Stimulated activated effector memory CD8-positive, alpha-beta T cell treated with anti-CD3 and anti-CD28 coated beads, Interleukin-12 subunit alpha, Interleukin-12 subunit beta, amount 100 ng/mL, for 72 hours (primary cell): ENCODE measurements at places on chromosomes 1 and 21.

DNA sequence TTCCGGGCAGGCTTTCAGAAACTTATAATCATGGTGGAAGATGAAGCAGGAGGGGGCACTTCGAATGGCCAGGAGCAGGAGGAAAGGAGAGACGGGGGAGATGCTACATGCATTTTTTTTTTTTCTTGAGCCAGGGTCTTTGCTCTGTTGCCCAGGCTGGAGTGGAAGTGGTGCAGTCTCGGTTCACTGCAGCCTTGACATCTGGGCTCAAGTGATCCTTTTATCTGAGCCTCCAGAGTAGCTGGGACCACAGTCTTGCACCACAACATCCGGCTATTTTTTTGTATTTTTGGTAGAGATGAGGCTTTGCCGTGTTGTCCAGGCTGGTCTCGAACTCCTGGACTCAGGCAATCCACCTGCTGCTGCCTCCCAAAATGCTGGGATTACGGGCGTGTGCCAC lies 61.6 kb downstream of the SELENOF start:
- no peak for DNase-seq

- no peak for DNase-seq
Measured at GRCh38 chr21:15128267-15128666, 63.5 kb upstream of the NRIP1 start.

GRCh38 chr1:20399196-20399595 lies 86.8 kb downstream of the CAMK2N1 start:
- DNase-seq = no peak

DNA sequence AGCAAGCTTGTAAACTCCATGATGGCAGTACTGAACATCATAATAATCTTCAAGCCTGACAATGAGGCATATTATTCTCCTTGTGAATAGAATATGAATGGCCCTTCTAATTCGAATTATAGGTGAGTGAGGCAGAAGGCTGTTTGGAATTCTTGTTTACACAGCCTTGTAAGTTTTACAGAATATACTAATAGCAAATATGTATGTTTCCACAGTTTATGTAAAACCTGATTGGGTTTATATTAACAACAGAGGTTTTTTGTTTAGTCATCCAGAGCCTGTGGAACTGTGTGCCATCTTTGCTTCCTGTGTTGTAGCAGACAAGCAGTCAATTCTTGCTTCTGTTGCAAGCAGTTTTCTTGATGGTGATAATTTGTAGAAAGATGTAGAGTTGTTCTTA lies 8.0 kb downstream of the OSBPL9 start:
- DNase-seq = no peak

DNA sequence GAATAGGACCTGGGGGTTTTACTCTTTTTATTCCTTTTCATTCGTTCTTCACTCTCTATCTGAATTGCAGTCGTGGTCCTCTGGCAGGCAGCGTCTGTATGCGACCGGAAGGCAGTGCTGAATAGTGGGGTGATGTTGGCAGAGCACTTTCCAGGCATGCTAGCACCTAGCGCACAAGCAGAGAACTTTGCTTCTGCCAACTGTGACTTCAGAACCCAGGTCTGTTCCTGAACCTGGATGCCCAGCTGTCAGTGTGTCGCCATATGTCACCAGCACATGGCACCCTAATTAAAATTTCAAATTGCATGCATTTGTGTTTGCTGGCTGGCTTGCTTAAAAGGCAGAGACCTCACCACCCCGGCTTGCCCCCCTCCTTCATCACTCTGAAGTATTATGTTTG lies 116.2 kb downstream of the NFIA start:
- DNase-seq = no peak

DNA sequence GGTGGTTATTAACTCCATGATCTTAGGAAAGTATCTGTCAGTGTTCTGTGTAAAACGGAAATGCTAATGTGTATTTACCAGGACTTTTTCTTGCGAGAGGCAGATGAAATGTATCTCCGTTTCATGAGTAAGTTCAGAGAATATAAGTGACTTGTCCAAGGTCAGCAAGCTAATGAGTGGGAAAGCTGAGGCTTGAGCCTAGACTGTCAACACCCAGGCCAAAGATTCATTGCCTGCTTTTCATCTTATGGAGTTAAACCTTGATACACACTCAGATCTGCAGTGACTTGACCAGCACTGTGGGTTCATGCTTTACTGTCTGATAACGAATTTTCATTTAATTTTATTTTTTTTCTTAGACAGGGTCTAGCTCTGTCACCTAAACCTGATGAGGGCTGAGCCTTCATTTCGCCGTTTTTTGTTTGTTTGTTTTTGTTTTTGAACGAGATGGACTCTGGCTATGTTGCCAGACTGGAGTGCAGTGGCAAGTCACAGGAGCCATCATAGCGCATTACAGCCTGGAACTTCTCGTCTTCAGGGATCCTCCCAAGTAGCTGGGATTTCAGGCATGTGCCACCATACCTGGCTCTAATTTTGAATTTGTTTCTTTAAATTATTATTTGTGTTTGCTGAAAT lies 918 bp upstream of the JTB start:
- no peak for DNase-seq

DNA sequence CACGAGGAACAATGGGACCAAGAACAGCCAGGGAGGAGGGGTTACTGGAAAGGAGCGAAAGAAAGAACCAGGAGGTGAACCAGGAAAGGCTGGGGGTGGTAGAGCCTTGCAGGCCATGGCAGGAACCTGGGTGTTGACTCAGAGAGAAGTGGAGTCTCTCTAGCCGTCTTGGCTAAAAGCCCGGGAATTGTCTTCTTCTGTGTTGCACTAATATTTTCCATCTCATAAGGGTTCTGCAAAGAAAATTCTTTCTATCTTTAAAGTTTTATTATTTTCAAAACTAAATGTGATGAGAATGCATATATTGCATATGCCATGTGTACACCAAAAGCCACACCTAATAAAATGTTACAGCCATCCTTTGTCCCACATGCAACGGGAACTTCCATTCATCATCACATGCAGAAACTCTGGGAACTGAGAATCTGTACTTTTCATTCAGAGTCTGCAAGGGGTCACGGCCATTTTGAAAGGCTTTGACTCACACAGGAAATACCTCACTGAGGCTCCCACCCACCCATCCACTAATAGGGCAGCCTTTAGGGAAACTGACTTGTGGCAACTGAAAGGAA lies 38.0 kb downstream of the ERG start:
- no peak for DNase-seq

DNA sequence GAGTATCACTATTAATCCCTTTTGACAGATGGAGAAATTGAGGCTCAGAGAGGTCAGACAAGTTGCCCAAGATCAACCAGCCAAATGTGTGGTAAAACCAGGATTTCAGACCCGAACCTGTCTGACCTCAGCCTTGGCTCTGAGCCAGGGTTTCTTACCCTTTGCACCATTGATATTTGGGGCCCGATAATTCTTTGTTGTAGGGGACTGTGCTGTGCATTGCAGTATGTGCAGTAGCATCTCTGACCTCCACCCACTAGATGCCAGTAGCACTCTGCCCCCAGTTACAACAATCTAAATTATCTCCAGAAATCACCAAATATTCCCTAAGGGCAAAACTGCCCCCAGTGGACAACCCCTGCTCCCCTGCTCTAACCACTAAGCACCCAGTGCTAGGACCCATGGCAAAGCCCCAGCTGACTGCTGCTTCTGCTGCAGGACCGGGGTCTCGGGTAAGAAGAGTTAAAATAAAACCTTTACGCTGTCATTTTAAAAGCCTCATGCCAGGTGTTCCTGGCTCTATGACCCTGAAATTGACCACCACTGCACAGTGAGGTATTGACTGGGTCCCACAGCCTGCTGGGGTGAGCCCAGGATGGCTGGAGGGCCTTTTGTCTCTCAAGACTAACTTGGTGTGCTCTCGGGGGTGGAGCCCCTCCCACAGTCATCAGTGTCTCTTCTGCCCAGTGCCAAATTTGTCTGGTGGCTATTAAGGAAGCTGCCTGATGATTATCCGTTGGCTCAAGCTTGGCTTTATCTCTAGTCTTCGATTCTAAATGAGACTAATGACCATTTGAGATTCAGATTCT lies 5.6 kb upstream of the MAN1C1 start:
- DNase-seq = no peak

GRCh38 chr1:52296345-52296744 lies 69.7 kb downstream of the CC2D1B start:
- no peak for DNase-seq

DNA sequence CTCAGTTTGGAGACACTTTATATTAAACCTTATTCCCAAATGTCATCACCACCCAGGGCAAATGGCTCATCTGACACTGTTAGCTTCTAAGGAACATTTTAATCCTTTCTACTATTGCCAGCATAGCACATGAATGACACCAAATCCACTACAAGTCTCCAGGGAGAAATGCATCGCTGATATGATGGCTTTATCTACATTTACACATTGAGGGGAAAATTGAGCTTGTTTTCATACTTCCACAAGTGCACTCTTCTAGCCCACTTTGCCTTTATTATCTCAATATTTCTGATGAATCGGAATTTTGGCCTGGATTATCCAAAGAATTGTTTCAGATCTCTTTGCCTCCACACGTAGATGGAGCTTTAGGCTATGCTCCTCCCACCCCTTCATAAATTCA lies 75.4 kb downstream of the RUNX1 start:
- no peak for DNase-seq

DNA sequence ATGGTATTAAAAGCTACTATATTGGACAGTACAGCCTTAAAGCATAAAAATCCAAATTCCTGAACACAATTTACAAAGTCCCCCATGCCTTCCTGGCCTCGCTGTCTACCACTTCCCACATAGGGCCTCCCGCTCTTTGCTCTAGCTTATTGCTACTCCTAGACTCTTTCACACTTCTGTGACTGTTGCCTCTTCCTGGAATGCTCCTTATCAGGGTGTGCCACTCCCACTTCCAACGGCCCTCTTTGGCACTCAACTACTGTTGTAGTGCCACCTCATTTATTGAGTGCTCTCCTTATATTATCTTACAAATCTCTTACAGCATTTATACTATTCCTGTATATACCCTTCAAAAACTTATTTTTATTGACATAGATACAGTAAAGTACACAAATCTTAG lies 4.8 kb downstream of the SARS1 start:
- DNase-seq = no peak

- DNase-seq = no peak
Measured at GRCh38 chr1:114707604-114708003, 9.0 kb downstream of the NRAS start.

DNA sequence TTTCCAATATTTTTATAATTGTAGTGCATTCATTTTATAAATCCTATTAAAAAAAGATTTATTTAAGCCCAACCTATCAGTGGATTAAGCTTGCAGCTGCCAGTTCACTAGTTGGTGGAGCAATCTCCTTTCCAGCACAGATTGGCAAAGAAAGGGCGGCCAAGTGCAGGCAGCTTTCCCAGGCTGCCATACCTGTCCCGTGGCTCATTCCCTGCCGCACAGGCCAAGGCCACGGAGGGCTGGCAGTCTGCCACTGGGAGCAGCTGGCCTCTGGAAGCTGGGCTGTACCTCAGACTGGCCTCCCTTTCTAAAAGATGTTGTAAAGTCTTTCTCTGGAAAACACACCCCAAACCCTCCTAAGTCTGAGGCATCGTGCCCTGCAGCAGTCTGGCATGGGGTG lies 74.2 kb downstream of the SIM2 start:
- no peak for DNase-seq

DNA sequence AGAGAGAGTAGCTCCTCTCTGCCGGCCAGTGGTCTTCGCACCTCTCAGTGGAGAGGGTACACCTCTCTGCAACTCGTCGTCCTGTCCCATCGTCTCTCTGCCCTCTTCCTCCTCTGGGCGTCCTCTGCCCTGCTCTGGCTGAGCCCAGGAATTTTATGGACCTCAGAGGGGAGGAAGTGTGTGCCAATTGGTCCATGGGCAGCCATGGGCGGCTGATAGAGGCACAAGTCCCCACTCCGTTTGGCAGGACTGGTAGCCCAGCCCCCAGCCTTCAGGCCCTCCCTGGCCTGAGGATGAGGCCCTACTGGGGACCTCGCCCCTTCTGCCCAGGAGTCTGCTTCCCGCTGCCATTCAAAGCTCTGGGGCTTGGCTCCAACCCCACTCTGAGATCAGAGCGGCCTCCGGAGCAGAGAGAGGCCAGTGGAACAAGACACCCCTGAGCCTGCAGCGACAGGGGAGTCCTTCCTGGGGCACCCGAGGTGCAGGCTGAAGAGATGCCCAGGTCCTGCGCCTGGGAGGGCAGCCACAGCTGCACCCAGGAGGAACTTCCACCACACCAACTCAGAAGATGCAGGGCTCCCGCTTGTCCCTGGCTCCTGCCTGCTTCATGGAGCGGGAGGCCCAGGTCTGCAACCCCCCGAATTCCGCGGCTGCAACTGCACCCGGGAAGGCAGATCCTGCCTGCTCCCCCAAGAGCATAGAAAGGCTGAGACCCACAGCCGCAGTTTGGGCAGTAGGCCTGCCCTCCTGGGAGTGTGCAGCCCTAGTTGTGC lies 659.9 kb downstream of the KCNT2 start:
- DNase-seq = no peak

GRCh38 chr1:159430985-159431384 lies 1.0 kb upstream of the OR10J4 start:
- no peak for DNase-seq

- DNase-seq = no peak
Measured at GRCh38 chr1:108075055-108075454, 110.1 kb upstream of the VAV3 start.

DNA sequence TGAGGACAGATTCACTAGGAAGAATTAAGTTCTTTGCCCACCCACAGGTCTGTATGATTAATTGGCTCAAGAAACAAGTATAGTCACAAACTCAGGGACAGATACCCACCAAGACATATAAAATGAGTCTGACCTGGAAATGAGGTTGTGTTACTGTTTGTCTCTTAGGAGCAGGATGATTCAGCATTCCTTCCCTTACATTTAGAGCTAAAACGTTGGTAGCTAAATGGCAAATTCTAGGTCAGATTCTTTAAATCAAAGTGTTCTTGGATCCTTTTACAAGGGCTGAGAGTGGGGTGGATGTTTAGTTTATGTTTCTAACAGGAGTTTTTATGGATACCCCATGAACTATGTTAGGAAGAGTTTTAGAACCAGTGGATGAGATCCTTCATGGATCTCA lies 4.7 kb downstream of the RIMKLA start:
- DNase-seq = no peak

DNA sequence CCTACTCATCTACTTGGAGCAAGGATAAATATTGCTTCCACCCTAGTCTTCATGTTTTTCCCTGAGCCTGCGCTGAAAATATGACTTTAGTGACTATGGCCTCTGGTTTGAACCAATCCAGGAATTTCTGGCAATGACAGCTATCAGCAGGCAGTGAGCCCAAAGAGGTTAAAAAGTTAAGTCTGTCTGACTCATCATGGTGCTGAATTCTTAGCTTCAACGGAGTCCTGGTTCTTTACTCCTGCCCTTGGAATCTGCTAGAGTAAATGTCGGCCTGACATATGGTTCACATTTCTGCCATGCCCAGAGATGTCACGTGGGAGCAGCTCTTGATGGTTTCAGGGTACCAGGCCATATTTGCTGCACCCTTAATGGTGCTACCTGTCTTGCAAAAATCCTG lies 351.6 kb upstream of the PLXNA2 start:
- no peak for DNase-seq

GRCh38 chr1:18557621-18558465 lies 72.8 kb upstream of the PAX7 start:
- DNase-seq = no peak

DNA sequence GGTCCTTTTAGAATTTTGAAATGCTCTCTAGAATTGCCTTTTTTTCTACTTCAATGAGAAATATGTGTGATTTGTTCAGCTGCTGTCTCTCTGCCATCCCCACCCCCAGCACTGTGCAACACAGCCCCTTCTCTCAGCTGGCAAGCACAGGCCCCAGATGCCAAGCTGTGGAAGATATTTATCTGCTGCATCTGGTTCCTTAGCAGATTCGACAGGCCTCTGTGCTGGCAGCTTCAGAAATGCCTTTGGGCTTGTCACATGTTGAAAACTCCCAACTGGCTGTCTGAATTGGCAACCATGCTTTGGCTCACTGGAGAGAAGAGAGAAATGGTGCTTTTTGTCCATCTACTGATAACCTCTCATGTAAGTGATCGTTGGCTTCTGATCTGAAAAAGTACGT lies 206.7 kb upstream of the C1orf87 start:
- no peak for DNase-seq
